ENCODE measurements at places on chromosomes 5 and 9. TPM values are rescaled to one million over a fixed set of nuclear protein-coding genes. Genes with fewer than 3 reads are reported as not detected.

Gene ST8SIA4
- total RNA-seq: 0.09 TPM

Gene ARL14EPL
- total RNA-seq: 0.69 TPM

Gene OBP2B
- not detected for total RNA-seq

Gene SPINK6
- not detected for total RNA-seq

Gene MEIKIN
- total RNA-seq: not detected
